T-helper 1 cell (primary cell): ENCODE measurements at places on chromosomes 5 and 9.

- DNase-seq = no peak
Measured at GRCh38 chr5:139293202-139293506, 386 bp upstream of the MATR3 start.

GRCh38 chr9:2281031-2281802 is 266.1 kb downstream of the SMARCA2 start:
- no peak for DNase-seq

GRCh38 chr9:70677055-70677735 is 262.7 kb upstream of the KLF9 start:
- DNase-seq = no peak

GRCh38 chr5:43156388-43156787 is 35.6 kb upstream of the NIM1K start:
- DNase-seq = no peak

- DNase-seq = no peak
Measured at GRCh38 chr9:35681341-35682002, 7.7 kb downstream of the CA9 start.

DNA sequence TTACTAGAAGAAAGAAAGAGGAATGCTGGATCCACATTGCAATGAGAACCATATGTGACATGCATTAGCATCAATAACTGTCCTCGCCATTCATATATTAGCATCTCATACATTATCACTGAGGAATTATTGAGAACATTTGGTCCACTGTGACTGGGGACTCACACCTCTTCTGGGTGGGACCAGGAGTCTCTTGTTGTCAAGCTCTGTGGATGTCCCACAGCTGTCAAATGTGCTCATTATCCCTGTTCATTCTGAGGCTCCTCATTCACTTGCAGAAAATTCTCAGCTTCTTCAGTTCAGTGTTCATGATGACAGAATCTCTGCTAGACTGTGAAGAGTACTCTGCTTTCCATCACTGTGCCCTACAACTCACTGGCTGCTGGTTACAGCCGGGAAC is 109.4 kb downstream of the PJA2 start:
- DNase-seq = no peak

- no peak for DNase-seq
Measured at GRCh38 chr9:135961811-135962695, 880 bp upstream of the UBAC1 start.

DNA sequence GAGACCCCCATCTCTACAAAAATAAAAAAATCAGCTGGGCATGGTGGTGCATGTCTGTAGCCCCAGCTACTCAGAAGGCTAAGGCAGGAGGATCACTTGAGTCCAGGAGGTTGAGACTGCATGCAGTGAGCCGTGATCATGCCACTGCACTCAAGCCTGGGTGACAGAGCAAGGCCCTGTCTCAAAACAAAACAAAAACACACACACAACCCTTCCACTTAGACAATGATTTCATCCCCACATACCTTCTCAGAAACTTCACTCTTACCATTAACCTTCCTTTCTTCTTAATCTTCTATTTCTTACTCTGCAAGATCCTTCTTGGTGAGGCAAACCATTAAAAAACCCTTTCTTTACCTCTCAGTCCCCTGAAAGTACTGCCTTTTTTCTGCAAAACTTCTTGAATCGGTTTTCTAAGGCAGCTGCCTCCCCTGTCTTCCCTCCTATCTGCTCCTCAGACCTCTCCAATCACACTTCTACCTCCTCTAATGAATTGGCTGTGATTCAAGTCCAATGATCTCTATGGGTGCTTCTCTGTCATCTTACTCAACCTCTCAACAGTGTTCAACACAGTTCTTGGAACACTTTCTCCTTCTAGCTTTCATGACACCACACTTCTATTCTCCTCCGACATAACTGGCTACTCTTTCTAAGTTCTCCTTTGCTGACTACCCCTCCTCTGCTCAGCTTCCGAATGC is 47.3 kb downstream of the PFDN1 start:
- no peak for DNase-seq

GRCh38 chr5:132458226-132458560 is 32.4 kb downstream of the IRF1 start:
- no peak for DNase-seq

DNA sequence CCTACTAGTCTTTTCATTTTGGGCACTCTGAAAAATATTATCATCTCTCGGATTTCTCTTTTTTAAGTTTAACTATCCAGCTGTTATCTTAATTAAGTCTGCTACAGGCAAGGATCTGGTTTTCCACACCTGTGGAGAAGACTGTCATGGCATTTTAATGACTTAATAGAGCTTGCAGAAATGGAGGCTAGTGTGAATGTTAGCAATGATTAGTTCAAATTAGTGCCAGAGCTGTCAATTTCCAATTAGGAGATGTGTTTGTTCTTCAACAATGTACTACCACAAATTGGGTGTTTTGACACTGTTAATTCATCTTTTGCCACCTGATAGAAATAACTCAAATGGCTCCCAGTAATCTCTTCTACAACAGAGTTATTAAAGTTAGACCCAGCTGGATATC is 2023.0 kb upstream of the CDH9 start:
- no peak for DNase-seq

DNA sequence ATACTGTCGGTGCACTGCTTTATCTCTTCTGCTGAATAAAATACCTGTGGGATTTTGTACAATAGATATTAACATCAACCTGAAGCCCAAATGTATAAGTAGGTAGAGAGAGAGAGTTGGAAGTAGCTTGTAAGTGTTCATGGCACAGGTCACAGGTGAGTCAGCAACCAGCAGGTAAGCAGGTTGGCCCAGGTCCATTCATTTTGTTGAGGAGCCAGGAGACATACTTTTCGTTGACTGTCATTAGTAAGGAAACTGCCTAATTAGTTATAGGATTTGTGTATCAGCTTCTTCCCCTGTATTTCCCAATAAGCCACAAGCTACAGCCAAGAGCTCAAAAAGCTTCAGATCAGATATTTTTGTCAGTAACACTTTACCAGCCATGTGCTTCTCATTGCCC is 650.8 kb downstream of the IRX1 start:
- DNase-seq = no peak

DNA sequence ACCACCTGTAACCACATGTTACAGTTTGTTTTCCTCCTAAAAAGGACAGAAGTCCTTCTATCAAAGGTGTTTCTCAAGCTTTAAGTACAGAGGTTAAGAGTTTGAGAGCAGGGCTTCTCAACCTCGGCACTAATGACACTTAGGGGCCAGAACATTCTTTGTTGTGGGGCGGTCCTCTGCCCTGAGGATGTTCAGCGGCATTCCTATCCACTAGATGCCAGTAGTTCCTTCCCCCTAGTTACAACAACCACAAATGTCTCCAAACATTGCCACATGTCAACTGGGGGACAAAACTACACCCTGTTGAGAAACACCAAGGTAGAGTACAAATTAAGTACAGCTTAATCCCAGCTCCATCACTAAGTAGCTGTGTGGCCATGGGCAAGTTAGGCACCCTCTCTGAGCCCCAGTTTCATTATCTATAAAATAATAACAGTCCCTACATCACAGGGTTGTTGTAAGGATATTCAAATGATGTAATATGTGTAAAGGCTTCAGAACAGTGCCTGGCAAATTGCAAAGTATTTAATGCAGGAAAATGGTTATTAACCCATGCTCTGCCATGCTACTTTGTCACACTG is 44.6 kb downstream of the PIP5K1B start:
- no peak for DNase-seq

DNA sequence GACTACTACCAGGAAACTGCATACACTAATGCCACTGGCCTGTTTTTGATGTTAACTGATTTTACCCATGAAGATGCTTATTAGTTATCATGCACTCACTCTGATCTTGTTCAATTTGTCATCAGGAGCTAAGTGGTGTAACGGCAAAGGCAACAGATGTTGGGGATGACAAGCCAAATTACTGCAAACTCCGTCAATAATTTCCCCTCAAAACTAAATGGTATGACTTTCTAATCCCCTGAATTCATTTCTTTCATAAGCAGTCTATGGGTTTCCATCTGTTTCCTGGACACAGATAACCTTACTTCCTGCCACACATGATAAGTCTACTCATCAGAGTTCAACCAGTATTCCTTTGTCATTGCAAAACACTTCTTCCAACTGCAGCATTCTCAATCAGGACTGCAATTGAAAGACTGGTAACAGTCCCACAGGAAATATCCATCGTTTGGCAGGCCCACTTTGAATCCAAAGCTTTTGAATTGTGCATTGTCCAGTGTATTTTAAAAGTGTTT is 96.2 kb upstream of the SMC2 start:
- no peak for DNase-seq
